ENCODE measurements at places on chromosomes 2 and 18. TPM values are rescaled to one million over a fixed set of nuclear protein-coding genes. Genes with fewer than 3 reads are reported as not detected.

DNA sequence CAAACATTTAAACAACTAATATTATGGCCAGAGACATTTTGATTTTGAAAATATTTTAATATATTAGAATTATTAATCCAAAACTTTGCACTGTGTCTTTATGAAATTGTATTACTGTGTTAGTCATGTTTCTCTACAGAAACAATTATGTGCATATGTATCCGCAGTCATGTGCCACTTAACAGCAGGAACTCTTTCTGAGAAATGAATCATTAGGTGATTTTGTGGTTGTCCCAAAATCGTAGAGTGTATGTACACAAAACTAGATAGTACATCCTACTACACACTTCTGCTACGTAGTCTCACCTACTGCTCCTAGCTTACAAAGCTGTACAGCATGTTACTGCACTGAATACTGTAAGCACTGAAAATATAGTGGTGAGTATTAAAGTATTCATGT lies 479.2 kb upstream of the DSEL start:
- no peak for DNase-seq

DNA sequence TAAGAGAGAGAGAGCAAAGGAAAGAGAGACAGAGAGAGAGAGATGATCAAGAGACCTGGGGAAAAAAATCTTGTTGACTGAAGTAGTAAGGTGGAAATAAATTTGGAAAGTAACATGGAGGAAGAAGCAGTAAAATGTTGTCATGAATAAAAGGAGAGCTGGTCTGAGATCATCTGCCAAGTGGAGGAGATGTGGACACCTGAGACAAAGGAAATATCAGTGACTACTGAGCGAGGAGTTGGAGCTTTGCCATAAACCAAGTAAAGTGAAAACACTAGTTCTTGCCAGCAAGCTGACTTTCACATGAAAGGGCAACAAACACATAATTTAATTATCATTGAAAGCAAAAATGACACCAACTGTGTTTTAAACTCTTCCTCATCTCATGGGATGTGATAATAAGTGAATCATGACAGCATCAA lies 49.0 kb upstream of the DSG1 start:
- DNase-seq, result no peak

Gene C2orf68
- total RNA-seq, result 26.3 TPM

GRCh38 chr2:1945819-1946218 lies 201.5 kb upstream of the PXDN start:
- DNase-seq, result no peak

Gene RNF152
- total RNA-seq, result 9.6 TPM

- no peak for DNase-seq
Measured at GRCh38 chr2:66478731-66479316, 43.9 kb downstream of the MEIS1 start.

GRCh38 chr18:78521744-78522143 lies 457.9 kb upstream of the SALL3 start:
- DNase-seq, result peak; percentile 45

Gene CYP20A1
- 23.7 TPM for total RNA-seq

DNA sequence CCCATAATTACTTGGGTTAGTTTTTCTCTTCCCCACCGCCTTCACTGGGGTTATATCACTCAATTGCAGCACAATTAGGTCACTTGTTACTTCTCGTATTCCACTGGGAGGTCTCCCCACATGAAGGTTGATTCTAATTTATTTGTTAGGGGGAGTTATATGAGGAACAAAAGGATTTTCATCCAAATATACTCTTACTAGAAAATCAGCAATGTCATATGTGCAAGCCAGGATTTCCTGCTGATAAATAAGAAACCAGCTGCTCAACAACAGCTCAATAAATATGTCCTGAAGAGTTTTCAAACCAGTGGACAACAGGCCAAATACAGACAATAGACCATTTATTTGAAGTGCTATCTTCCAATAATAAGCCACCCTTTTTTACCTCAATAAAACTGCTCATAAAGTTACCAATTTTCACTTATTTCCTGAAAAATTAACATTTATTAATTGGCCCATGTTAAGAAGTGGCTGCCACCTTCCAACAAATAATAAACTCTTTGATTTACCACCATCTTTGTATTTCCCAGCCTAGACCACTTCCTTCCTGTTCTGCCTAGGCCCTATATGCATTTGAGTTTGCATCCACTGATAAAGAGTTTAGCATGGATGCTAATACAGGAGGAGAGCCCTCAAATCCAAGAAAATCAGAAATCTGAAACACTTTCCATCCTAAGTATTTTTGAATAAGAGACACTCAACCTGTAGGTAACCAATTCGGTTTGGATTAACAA lies 184.4 kb upstream of the SLC39A10 start:
- no peak for DNase-seq

DNA sequence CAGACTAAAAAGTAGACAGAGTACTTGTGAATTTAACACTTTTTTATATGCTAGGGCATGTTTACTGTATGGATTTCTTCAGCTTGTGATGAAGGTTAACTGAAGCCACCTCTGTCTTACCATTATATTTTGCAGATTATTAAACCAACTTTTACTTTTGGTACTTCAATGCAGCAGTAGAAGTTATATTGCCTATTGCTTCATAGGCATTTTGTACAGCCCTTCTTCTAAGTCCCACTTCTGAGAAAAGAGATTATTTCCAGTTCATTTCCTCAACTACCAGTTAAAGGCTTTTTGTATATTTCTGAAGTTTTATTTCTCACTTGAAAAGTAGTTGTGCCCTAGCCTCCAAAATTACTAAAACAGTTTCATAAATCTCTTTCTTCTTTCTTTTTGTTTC lies 256.4 kb upstream of the FBXO11 start:
- no peak for DNase-seq

- no peak for DNase-seq
Measured at GRCh38 chr18:59839246-59839645, 60.5 kb upstream of the PMAIP1 start.

DNA sequence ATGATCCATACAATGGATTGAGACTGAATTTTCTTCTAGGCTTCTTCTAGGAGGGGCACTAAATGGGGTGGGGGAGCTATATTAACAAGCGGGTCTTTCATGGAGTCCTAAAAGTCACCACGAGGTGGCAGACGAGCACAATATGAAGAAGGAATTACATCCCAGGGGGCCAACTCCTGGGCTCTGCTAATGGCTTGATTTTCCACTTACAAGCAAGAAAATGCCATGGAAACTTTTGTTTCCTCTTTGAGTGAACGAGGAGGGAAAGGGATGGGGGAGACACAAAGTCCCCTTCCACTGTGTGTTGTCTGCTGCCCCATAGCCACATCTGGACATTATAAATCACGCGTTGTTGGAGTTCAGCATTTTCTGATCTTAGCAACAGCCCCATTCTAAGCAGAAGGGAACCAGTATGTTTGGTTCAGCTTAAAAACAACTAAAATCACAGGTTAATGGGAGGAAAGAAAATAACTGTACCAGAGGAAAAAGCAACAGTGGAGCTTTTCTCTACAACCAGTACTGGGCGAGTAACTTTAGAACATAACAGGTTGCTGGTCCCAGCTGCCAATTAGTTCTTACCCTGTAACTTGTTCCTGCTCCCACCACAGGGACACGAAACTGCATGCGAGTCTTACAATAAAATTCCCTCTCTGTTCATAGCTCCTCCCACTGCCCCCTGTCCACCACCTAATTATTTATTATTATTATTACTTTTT lies 285.0 kb upstream of the PARD3B start:
- no peak for DNase-seq

- DNase-seq, result no peak
Measured at GRCh38 chr2:175742367-175742766, 259.7 kb downstream of the LNPK start.

Gene FAM228A
- total RNA-seq, result 3.2 TPM

Data from mesenteric fat pad (tissue), 1 donor.